ENCODE measurements at places on chromosomes 3 and 15.

- DNase-seq, result no peak
These were observed 1.7 kb downstream of the ITPR1 start for GRCh38 chr3:4494895-4495264.

- DNase-seq, result no peak
These were observed 411 bp upstream of the C3orf70 start for GRCh38 chr3:185153171-185153771.

DNA sequence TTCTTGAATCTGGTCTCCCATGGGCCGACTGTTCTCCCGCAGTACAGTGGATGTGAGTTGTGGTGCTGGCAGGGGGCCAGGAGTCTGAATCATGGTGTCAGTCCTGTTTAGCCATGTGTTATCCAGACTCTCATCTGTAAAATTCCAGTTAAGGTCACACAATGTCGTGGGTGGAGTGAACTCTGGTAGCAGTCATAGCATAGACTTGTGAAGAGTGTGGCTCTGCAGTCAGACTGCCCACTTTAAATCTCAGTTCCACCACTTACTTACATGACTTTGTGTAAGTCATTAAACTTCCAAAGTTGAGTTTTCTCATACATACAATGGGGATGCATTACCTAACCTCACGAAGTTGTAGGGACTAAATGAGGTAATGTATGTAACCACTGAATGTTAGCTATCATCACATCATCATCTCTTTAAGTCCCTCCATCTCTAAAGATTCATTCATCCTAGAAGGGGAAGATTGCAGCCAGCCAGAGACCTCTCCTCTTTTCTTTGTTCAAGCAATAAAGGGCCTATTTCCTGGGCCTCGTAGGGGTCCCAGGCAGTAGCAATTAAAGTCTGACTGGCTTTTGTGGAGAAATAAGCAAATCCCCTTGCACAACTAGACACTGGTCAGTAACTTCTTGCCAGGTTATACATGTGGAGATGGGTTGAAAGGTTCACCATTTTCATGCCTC lies 93.9 kb downstream of the PCCB start:
- DNase-seq, result no peak

GRCh38 chr3:157129803-157130466 lies 30.0 kb downstream of the CCNL1 start:
- no peak for DNase-seq

- no peak for DNase-seq
These were observed 16.3 kb downstream of the ITIH3 start for GRCh38 chr3:52810923-52811322.

GRCh38 chr3:16898595-16899395 lies 14.0 kb downstream of the PLCL2 start:
- no peak for DNase-seq

DNA sequence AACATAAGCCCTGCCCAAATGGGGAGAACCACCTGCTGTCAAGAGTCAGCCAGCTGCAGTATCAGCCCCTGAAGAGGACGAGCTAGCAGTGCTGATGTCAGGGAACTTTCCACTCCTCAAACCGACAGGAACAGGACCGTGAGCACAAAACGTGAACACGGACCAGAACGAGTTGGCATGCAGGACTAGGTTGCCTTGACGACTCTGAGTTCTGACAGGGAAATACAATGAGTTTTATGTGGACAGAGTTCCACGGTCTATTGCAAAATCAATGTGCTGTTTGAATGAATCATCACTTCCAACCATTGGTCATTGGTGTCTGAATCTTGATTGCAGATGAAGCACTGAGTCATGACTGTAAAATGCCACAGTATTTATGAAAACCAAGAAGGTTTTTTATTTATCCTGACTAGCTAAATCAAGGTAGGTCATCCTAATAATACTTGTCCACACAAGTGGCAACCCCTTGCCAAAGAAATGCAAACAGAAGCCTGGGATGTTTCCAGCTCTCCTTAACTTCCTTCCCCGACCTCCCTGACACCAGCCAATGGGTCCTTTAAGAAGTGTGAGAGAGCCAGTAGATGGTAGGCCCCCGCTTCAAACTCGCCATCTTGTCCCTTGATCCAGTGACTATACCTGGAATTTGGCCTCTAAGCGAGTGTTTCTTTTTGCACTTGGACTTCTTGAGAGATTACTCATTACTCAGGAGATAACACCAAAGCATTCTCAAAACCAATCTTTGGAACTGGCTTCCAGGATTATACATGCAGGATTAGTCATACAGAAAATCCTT lies 119.6 kb downstream of the ASB7 start:
- DNase-seq, result no peak

All from activated T-helper 1 cell treated with Interleukin-2 at 50 U/mL for 16 hours (primary cell).